ENCODE measurements at places on chromosomes 12 and 14.

DNA sequence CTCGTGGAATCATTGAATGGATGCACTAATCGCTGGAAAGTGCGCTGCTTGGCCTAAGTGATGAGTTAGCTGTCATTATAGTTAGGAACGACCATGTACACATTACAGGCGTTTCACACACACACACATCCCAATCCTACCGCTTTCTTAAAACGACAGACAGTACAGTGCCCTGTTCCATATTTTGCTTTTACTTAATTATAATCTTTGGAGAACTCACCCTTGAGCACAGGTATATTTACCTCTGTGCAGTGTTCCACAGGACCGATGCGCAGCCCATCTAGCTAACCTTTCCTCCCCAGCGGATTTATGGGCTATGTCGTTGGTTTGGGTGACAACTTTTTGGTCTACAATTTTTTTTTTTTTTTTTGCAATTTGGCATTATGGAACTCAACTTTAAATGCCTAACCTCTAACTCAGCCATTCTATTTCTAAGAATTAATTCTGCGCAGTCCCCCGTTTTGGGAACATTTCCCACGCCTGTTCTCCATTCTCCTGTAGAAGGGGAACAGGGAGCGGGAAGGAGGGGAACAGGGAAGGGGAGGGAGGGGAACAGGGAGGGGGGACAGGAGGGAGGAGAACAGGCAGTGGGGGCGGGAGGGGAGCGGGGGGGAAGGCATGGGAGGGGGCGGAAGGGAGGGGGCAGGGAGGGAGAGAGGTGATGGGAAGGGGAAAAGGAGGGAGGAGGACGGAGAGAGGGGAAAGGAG, 663 bp upstream of the ULK1 start:
- DNase-seq = no peak

GRCh38 chr12:78208092-78208491, 377.4 kb downstream of the NAV3 start:
- no peak for DNase-seq

DNA sequence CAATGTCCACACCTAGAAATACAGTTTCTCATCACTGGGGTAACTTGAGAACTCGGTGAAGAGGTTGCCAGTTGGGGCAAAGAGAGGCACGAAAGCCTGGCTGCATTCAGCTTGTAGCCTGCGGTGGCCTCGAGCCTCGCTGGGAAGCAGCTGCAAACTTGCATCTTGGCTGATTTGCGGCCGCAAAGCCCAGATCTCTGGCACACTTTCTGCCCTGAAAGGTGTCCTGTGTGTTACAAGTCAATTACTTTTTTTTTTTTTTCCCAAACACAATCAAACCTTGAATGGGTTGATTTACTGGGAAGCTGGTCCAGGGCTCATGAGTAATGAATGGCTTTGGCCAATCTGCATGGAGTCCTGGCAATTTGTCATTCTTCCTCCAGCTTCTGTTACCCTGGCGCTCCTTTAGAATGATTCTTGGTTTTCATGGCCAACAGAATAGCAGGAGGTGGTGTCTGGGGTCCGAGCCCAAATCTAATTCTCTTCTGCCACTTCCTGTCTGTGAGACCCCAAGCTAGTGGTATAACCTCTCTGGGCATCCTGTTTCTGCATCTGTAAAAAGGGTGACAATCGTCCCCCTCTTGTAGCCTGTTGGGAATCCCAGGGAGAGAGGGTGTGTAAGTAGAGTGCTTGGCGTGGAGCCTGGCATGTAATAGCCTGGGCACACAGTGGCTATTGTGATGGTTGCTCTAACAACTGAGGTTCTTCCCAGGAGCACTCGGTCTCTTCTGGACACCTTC, 6.7 kb downstream of the BCL7A start:
- peak; percentile 63 for DNase-seq

DNA sequence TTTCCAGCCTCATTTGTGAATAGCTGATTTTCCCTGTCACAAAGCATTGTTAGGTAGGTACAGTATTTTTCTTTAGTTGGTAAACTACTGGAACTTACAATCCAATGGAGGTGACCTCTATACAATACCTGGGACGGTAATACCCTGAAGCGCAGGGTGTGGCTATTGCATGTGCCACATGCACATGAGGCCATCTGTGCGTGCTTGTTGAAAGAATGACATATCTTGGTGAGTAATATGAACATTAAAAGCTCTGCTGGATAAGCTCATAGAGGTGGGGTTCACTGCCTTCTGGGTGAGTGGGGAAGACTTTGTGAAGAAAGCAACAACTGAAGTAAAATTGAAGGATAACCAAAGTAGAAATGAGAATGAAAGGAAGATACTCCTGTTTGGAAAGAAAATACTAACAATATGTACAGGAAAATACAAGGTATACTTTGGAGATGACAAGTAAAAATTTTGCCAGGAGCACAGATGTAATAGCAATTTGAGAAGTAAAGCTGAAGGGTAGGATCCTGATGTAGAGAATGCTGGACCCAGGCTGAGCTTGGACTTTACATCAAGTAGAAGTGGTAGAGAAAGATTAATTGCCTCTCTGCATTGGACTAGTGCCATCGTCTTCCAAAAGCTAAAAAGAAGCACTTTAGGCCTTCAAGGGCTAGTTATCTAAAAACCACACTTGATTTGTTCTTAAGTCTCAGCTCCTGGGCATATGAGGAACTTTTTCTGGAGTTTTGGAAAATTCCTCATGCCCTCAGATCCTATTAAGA, 97.1 kb downstream of the SLC38A6 start:
- DNase-seq = no peak

DNA sequence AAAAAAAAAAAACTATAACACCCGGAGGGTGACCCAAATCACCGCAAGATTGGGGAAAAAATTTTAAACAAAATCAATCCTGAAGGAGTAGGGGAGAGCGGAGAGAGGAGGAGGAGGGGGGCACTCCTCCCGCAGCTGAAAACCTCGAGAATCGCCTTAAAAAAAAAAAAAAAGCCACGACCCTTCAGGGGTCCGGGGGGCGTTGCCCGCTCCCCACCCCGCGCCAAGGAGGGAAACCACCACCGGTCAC, 254 bp downstream of the GTF2A1 start:
- no peak for DNase-seq

DNA sequence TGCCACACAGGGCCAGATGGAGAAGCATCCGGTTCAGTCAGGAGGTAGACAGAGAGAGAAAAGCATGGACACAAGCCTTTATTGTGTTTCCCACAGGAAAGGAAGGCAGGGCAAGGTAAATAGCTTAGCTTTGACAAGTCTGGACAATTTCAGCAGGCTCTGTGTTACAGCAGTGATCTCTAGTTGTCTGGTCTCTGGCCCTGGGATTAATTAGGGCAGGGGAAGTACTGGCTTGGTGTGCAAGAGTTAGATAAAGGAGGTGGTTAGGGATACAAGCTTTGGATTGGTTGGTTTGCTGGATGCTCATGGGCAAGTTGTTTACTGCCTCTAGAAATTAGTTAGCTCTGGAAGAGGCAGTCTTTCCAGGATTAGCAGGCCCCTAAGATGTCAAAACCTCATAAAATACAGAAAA, 15.1 kb upstream of the NGDN start:
- no peak for DNase-seq

- no peak for DNase-seq
Measured at GRCh38 chr12:116718655-116719454, 19.0 kb downstream of the SPRING1 start.

GRCh38 chr14:61475316-61475715, 153.9 kb downstream of the PRKCH start:
- no peak for DNase-seq

DNA sequence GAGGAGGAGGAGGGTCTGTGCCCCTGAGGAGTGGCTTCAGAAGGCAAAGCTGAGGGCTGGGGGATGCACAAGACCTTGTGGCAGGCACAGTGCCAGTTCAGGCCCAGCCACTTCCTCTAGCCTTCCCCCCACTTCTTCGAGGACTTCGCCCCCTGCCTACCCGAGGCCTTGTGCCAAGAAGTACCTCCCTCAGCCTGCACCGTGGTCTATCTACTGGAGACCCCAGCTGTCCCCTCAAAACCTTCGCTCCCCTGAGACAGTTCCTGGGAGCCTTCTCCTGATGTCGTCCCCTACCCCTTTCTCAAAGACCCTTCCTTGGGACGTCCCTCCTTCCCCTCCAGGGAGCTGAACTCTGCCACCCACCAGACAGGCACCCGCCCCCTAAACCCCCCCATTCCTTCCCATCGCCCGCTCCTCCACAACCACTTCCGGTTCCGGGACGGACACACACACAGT, 604 bp downstream of the ZNF384 start:
- no peak for DNase-seq

GRCh38 chr12:9619411-9620179, 11.9 kb upstream of the KLRB1 start:
- no peak for DNase-seq

GRCh38 chr12:2168808-2169207, 116.0 kb downstream of the CACNA1C start:
- DNase-seq = no peak

DNA sequence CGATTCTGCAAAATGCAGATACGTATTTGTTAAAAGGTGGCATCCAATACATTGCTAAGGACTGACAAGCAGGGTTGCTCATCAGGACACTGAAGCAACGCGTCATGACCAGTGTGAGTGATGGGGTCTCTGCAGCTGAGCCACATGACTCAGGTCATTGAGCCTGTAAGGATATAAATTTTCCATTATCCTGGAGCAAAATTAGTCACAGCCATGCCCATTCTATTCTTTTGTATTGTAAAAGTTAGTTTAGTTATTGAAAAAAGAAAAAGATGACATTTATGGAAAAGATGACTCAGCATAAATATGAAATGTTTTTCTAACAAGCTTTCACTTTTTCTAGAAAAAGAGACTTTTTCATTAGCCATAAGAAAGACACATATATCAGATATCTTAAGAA, 268.0 kb upstream of the TMEM132C start:
- DNase-seq = no peak

- DNase-seq = no peak
Measured at GRCh38 chr14:75290851-75291250, 12.2 kb downstream of the FOS start.

DNA sequence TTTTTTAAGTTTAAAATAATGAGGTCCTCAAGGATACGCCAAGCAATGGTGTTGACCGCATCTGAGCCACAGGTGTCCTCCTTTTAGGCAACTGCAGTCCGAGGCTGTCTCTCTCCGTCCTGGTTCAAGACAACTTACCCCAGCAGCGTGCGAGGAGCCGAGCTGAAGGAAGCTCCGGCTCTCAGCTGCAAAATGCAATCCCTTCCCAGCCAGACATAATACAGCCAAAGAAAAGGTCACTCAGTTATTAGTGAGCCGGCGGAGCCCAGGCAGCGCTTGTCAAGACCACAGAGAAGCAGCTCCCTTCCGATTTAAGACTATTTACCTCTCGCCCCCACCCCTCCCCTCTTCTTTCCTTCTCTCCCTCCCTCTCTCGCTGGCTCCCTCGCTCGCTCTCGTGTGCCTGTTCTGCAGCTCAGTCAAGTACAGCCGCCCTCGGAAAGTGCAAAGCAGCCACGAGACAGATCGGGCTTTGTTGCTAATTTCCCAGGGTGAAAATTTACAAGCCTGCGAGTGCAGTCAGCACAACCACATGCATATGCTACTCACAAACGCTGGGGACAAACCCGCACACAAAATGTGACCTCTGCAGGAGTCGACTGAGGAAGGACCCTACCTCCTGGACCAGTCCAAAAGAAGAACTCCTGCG, 363 bp upstream of the LMO3 start:
- DNase-seq = no peak

All from NCI-H2081 treated with DMSO at 0.1 percent for 48 hours (cell line).